ENCODE measurements at places on chromosomes 1 and 21. TPM values are rescaled to one million over a fixed set of nuclear protein-coding genes. Genes with fewer than 3 reads are reported as not detected.

- no peak for ATAC-seq
Measured at GRCh38 chr21:41647806-41648561, 118.9 kb downstream of the RIPK4 start.

- no peak for ATAC-seq
Measured at GRCh38 chr1:209219791-209220524, 363.6 kb upstream of the CAMK1G start.

GRCh38 chr1:3106216-3106615 lies 37.2 kb downstream of the PRDM16 start:
- no peak for ATAC-seq

GRCh38 chr1:167761400-167761799 lies 39.6 kb downstream of the MPZL1 start:
- ATAC-seq, result no peak

DNA sequence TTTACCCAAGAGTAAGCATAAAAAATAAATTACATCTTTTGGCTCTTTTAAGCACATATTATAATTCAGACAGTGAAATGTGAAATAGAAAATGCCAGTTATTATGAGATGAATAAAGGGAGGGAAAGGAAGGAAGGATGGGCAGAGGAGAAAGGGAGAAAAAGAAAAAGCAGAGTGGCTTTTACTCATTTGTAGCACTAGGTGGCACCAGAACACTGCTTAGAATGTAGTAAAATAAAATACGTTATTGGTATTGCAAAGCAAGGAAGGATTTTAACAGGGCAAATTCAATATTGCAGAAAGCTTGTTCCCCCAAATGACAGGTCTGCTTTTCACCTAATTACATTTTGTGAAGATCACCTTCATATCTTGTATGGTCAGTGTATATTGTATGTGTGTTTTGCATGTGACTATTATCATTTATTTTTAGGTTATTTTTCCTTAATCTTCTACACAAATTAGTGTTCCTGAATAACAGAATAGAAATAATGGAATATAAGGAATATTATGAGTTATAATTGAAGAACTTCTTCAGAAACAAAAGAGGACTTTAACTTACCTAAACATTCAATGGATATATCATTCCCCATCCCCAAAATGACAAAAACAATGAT lies 9.1 kb upstream of the PCNX2 start:
- ATAC-seq, result no peak

GRCh38 chr1:113965703-113966412 lies 13.4 kb upstream of the OLFML3 start:
- ATAC-seq, result no peak

GRCh38 chr1:208027861-208028260 lies 116.9 kb upstream of the CD34 start:
- ATAC-seq, result no peak

DNA sequence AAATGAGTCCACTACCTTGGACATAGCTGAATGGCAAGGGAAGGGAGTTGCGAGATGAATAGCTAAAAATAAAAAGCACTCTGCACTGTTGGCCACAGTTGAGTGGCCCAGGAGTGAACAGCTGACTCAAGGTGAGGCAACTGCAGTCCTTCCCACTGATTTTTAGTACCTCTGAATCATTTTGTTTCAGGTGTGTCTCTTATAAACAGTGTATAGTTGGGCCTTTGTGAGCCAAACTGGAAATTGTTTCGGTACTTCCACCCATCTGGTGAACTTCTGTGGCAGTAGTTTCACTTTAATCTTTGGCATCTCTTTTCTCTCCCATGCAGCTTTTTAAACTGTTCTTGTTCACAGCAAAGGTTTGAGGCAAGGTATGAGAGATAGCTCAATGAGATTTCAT lies 122.7 kb downstream of the VAV3 start:
- ATAC-seq, result peak; percentile 98

DNA sequence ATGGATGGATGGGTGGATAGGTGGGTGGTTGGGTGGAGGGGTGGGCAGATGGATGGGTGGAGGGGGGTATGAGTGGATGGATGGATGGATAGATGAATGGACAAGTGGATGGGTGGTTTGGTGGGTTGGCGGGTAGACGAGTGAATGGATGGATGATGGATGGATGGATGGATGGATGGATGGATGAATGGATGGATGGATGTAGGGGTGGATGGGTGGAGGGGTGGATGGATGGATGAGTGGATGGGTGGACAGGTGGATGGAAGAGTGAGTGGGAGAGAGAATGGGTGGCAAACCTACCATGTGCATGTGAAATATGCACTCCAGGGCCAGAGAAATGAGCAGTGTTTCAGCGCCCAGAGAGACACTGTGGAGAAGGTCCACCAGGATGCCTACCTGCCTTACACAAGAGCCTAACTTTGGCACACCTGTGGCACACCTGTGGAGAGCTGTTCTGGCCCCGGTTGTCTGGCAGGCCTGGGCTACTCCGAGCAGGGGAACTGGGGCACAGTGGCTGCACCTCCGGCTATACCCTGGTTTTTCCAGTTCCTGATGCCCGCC lies 12.8 kb downstream of the EPHA2 start:
- ATAC-seq, result no peak

The SLC45A1 gene
- total RNA-seq, result 0.42 TPM

The AKR7A2 gene
- 37.1 TPM for total RNA-seq

The MYOG gene
- total RNA-seq, result not detected

The INKA2 gene
- 2.0 TPM for total RNA-seq

Data from activated T-helper 17 cell treated with anti-CD3 and anti-CD28 coated beads, Interleukin-2, amount 50 U/mL, for 72 hours (primary cell).